ENCODE measurements at places on chromosomes 12 and 14. TPM values are rescaled to one million over a fixed set of nuclear protein-coding genes. Genes with fewer than 3 reads are reported as not detected.

Gene AGAP2
- total RNA-seq = 23.5 TPM

Gene AKAP5
- 3.7 TPM for total RNA-seq

Gene ARMH4
- total RNA-seq = not detected

- DNase-seq = no peak
Observed at GRCh38 chr14:49612251-49612650, 8.2 kb downstream of the RPL36AL start.

- peak; percentile 70 for DNase-seq
Observed at GRCh38 chr12:49098035-49098451, 3.4 kb upstream of the DHH start.

- DNase-seq = no peak
Observed at GRCh38 chr14:32417956-32418552, 89.0 kb downstream of the AKAP6 start.

DNA sequence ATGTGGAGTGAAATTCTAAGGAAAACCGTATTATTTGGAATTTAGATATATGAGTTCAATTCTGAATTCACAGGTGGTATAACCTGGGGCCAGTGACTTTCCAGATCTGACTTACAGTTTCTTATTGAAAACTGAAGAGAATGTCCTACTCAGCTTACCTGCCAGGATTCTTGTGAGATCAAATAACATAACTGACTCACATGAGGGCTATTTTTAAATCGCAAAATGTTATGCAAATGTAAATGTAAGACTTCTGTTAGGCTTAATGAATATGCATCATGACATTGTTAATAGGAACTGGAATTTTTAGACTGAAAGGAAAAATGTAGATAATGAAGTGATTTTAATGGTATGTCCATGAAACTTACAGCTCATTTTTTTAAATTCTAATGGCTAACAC lies 1142.1 kb downstream of the FLRT2 start:
- no peak for DNase-seq
